ENCODE measurements at places on chromosomes 6 and 20.

- no peak for DNase-seq
These were observed 76.7 kb upstream of the SYNJ2 start for GRCh38 chr6:157904999-157905398.

GRCh38 chr6:22067671-22068070 lies 229.2 kb downstream of the PRL start:
- no peak for DNase-seq

- peak; percentile 77 for DNase-seq
These were observed at the start of gene ENPP4 for GRCh38 chr6:46129629-46130511. TSS of gene ENPP4 (plus strand) at chr6:46129989. CDS start at chr6:46139584, 9,595 bp downstream.

GRCh38 chr20:46119547-46119946 lies 1.4 kb downstream of the CD40 start:
- DNase-seq, result no peak

GRCh38 chr6:110360676-110361075 lies 2.5 kb upstream of the METTL24 start:
- DNase-seq, result no peak

DNA sequence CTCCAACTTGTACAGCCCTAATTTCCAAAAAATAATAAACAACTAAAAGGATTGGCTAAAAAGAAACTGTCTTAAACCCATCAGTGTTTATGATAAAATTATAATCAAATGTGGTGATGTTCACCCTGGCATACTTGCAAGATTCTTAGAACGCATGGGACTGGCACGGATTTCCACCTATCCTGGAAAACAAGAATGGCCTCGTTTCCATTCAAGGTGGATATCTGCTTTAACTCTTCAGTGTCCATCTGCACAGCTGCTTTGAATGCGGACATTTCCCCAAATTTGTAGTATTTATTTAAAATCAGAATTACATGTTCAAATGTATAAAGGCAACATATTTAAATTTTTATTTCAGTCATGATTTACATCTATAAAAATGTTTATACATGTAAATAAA lies 4.2 kb downstream of the CNR1 start:
- no peak for DNase-seq

GRCh38 chr6:106134906-106135634 lies 48.9 kb downstream of the PRDM1 start:
- no peak for DNase-seq

DNA sequence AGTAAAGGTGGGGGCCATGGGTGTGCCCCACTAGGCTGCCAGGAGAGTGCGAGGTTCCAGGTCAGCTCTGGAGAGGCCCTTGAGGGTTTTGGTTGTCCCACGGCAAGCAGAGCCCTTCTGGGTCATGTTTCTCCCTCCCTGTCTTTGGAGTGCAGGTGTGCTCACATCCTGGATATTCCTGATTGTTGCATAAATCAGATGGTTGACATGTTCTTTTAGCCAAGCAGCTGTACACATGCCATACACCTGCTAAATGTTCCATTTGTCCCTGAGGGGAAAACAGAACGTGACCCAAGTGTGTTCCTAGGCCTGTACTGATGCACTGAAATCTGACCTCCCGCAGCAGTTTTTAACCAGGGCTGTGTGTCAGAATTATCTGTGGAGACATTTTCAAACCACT lies 77.5 kb upstream of the BEND3 start:
- DNase-seq, result no peak

Measured in stimulated activated CD8-positive, alpha-beta memory T cell treated with anti-CD3 and anti-CD28 coated beads, Interleukin-7, amount 100 ng/mL, for 1 hour (primary cell).